ENCODE measurements at places on chromosomes 4 and X.

DNA sequence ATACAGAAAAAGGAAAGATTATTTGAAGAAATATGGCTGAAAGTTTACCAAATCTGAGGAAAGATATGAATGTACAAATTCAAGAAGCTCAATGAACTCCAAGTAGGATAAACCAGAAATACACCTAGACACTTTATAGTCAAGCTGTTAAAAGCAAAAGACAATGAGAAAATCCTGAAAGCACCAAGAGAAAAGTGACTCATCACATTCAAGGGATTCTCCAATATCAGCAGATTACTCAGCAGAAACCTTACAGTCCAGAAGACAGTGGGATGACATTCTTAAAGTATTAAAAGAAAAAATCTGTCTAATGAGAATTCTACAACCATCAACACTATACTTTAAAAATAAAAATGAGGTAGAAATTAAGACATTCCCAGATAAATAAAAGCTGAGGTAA, 223.8 kb upstream of the ZCCHC13 start:
- DNase-seq = no peak

DNA sequence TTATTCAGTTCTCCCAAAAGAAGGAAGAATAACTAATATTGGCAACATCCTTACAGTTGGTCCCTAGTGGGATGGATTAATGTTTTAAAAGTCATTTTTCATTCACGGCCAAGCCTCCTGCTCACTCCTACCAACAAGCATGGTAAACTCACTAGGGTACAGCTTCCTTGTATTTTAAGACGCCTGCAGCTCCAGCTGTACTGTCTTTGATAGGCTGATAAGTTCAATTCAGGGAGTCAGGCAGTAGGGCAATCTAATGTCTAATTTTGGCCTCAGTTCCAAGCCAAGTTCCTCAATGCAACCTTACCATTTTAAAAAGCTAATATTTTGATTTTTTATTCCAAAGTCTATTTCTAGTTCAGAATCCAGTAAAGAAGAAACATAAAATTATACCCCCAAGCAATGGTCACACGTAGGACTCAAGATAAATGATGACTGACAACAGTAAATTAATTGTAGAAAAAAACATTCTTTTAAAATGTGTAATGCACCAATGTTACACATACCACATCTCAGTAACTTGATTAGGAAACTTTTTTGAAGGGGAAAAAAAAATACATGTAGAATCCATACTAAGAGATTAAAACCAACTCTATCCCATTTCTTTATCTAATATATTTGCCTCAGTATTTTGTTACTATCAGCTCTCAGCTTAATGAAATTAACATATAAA, 9.3 kb downstream of the LCORL start:
- no peak for DNase-seq

DNA sequence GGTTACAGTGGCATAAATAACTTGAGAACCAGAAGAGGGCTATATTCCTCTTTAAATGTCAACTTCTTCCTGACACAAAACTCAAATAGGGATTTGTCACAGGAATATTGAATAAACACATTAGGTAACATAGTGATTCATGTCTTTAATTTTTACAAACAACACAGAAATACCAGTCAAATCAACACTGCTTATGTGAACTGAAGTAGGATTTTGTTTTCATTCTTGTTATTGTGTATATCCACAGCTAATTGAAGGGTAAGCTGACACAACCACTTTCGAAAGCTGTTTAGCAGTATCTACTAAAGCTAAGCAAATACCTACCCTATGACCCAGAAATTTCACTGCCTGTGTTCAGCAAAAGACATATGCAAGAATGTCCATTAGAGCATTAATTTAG, 120.4 kb upstream of the EOLA2 start:
- no peak for DNase-seq

DNA sequence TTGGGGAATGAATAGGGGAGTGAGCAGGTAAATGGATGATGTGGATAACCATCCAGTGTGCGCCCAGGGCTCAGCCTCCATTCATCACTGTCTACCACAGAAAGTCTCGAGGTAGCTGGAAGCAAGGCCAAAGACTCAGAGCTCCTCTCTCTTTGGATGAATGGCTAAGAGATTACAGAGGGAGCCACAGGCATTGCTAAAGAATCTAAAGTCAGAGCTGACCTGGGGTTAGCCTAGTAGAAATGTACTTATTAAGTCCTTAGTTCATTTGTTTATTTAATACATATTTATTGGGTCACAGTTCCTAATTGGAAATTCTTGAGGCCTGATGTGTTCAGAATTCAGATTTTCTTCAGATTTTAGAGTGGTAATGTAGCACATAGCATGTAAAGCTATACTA, 88.7 kb upstream of the HPF1 start:
- no peak for DNase-seq

- DNase-seq = no peak
Observed at GRCh38 chrX:112577146-112577545, 102.6 kb downstream of the LHFPL1 start.

GRCh38 chrX:68652326-68653170, 5.1 kb downstream of the STARD8 start:
- DNase-seq = no peak

Data from AG04450 (cell line).